ENCODE measurements at places on chromosomes 5 and 9. TPM values are rescaled to one million over a fixed set of nuclear protein-coding genes. Genes with fewer than 3 reads are reported as not detected.

Gene LCN12
- total RNA-seq, result 0.28 TPM

Gene PSD2
- total RNA-seq, result under 0.01 TPM

Gene DBH
- total RNA-seq, result not detected

Gene PTGES
- total RNA-seq, result 108 TPM

Gene DOCK2
- total RNA-seq, result 4.4 TPM

All from smooth muscle cell of bladder (primary cell).